ENCODE measurements at places on chromosomes 2 and 18.

GRCh38 chr2:128619471-128620325 lies 301.0 kb upstream of the HS6ST1 start:
- DNase-seq = no peak

- no peak for DNase-seq
These were observed 84.8 kb upstream of the RND3 start for GRCh38 chr2:150572194-150572766.

DNA sequence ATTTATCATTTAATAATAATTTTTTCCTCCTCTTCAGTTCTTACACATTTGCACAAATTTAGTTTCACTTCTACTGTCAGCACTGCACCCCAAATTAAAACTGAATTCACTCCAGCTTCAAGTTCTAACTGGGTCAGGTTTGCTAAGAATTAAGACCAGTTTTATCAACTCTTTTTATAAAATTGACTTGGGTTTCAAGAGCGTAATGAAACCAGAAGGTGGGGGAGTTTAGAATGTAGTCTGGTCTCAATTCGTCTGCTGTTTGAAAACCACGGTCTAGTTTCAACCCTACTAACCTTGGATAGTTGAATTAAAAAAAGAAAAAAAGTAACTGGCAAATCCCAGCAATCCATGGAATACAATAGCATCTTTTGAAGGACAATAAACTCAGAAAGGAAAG lies 14.3 kb upstream of the CTLA4 start:
- no peak for DNase-seq

DNA sequence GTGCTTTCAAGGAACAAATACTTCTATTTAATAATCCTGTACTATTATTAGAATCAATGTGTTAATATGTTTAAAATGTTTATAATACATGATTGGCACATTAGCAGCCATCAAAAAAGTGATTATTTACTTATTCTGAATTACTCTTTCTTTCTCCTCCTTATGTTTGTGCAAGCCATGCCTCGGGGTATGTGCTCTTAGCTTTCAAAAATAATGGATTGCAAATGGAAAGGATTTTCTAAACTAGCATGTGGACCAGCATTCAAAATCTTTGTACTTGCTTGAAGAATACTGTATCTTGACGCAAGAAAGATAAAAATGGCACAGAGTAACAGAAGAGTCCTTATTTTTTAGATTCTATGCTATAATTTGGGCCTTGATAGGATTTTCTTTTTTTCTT lies 156.5 kb downstream of the CDH7 start:
- no peak for DNase-seq

DNA sequence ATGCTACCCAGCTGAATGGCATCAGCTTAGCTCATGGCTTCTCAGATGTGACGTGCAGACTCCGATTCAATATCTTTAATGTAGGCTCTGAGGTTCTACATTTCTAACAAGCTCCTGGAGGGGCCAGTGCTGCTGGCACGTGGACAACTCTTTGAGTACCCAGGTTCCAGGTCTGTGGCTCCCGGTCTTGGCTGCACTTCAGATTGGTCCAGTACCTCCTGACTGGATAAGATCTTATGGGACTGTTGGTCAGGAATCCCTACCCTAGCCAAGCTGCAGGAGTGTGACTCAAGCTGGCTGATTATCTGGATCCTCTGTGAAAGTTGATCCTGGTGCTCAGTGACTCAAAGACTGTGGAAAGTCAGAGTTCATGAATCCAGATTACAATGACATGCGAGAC lies 222.1 kb downstream of the ANKRD30B start:
- no peak for DNase-seq

- peak; percentile 49 for DNase-seq
These were observed 3.0 kb upstream of the OTX1 start for GRCh38 chr2:63047321-63048279.

DNA sequence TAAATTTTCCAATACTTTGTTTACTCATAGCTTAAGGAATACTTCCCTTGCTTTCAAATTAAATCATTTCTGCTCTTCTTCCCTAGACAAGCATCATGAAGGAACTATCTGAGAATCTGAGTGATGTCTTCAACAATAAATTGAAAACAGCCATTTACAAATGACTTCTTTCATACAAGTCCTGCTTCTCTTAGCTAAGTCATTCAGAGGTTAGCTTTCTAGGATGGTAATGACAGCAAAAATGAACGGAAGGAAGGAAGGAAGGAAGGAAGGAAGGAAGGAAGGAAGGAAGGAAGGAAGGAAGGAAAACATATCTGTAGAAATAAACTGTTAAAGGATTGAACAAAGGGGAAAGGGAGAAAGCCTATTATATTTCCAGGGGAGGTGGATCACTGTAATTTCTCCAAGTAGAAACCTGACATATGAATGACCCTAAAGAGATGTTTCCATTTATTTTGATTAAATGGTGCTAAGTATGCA lies 335.0 kb upstream of the KYNU start:
- DNase-seq = no peak

DNA sequence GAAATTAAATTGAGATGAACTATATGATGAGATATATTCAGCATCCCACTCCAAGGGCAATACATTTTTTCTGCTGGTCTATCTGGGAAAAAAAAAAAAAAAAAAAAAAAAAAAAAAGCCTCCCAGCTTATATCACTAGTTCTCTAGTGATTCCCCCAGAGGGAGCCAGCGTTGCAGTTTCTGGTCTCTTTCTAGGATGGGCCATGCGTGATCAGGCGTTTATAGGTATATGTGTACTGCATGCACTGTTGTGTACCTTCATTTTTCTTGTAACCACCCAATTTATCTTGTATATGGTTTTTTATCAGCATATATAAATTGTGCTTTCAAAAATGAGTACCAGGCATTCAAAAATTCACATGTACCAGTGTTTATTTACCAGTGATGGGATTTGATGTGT lies 35.1 kb downstream of the DCDC2C start:
- DNase-seq = peak; percentile 24

Data from activated T-cell treated with anti-CD3 and anti-CD28 coated beads, Interleukin-2, amount 50 U/mL, for 48 hours (primary cell).